ENCODE measurements at places on chromosomes 2 and 18. TPM values are rescaled to one million over a fixed set of nuclear protein-coding genes. Genes with fewer than 3 reads are reported as not detected.

CBLN2 gene
- not detected for total RNA-seq

DNA sequence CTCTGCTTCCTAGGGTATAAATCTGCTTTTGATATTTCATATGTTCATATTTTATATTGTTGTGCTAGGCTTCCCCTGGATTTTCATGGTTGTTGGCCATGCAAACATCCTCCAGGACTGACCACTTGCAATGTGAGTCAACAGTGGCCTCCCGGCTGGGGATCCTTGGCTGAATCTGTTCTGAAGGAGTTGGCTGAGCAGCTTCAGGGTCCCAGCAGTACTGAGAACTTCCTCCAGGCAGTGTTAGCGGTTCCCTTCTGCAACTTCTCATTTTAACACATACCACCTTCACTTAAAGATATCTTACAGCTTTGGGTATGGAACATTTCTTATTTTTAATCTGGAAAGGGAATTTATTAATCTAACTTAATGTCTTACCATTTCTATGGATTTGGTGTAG, 122.1 kb downstream of the DTNB start:
- DNase-seq, result no peak

DNA sequence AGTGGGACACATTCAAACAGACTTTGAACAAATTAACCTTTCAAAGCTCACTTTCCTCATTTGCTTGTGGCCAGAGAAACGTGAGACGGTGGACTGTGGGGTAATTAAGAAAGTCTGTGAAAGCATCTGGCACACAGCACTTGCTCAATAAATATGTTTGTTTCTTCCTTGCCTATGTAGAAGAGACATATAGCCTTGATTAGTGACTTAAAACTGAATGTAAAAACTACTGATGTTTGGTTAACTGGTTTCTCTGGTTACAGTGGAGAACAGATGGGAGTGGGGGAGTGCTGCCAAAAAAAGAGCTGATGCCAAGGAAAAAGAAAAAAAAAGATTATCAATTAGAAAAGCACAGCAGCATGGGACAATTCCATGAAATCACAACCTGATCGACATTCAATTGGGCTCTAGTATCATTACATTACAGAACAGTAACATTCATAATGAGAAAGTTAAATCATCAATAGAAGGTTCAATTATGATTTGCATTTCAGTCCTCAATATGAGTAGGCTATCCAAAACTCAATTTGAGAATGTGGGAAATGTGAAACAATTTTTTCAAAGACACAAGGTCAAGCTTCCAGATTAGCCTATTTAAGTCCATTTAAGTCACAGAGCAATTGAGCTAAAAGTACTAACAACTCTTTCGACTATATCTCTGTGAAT, 14.7 kb downstream of the CUL3 start:
- DNase-seq, result no peak

- DNase-seq, result no peak
Observed at GRCh38 chr2:2681085-2681484, 350.0 kb upstream of the MYT1L start.

All from CD4-positive, alpha-beta T cell (primary cell).